ENCODE measurements at places on chromosomes 7 and 10.

DNA sequence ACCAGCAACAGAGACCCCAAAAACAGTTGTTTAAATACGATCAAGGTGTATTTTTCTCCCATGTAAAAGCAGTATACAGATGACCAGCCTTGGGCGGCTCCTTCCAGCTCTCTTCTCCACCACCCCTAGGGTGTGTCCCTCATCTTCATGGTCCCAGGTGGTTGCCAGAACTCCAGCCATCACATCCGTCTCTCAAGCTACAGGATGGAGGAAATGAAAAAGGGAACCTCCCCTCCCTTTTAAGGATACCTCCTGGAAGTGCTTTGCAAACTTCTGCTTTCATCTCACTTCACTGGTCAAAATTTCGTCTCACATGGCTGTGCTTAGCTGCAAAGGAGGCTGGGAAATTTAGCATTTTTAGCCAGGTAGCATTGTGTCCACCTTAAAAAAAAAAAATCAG is 59.3 kb downstream of the C10orf105 start:
- DNase-seq, result no peak

DNA sequence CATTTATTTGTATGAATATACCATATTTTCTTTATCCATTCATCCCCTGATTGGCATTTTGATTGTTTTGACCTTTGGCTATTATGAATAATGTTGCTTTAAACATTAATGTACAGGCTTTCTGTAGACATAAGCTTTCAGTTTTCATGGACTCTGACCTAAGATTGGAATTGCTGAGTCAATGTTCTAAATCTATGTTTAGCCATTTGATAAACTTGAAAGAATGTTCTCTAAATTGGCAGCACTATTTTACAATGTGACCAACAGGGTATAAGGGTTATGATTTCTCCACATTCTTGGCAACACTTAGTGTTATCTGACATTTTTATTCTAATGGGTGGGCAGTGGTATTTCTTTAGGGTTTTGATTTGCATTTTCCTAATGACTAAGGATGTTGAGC is 229.7 kb upstream of the ETV1 start:
- no peak for DNase-seq

- DNase-seq, result no peak
Observed at GRCh38 chr7:105126436-105126975, 112.5 kb downstream of the KMT2E start.

DNA sequence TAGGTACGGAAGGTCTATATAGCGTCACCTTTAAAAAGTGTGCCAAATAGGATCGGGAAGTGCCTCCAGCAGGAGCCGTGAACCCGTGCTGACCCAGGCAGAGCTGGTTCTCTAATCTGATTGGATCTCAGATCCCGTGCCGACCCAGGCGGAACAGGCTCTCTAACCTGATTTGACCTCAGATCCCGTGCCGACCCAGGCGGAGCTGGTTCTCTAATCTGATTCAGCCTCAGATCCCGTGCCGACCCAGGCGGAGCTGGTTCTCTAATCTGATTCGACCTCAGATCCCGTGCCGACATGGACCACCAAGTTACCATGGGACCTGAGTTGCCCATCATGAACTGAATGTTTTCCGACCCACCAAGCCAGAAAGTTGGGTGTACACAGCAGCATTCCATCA is 463.9 kb downstream of the PTPRN2 start:
- no peak for DNase-seq

DNA sequence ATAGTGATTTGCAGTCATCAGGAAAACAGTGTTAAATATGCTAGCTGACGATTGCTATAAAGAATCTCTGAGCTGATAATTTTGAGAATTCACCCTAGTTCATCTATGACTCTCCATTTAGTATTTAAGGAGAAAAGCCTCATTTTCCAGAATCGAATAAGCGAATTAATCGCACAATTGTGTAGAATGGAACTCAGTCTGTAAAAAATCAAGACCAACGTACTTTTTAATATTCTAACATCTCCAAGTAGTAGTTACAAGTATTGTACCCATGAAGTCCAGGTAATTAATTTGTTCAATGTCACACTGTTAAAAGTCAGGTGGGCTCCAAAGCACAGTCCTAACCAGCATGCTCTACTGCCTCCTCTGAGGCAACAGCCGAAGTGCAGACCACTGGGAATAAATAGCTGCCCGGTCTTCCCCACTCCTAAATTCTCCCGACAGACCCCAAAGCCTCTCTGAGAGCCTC is 380 bp upstream of the AGBL3 start:
- no peak for DNase-seq

DNA sequence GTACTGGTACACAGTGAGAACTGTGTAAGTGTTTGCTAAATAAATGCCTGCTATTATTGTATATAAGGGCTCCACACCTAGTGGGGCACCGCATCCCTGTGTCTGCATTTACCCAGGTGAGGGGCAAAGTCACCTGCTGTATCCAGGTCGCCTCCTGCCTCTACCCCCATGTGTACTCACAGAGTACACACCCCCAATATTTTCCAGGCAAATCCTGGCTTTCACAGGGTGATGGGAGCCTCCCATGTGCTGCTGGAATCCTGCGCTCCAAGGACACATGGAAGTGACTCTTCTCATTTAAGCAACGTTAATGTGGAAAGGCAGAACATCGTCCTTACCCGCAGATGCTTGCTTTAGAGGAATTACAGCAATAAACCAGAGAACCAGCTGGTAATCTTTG is 48.2 kb downstream of the ARHGAP22 start:
- no peak for DNase-seq

DNA sequence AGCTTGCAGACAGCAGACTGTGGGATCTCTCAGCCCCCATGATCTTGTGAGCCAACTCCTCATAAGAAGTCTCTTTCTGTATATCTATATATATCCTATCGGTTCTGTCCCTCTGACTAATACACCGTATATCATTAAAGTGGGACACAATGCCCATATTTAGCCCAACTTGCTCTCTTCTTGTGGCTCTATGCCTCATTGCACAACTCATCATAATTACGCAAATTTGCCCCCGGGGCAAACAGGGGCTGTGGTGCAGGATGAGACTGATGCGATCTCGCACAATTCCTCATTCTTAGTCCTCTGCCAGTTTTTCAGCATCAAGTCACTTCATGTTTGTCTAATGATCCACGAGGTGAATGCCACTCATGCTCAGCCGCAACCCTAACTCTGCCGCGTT is 183.2 kb downstream of the PRPF18 start:
- DNase-seq, result no peak

DNA sequence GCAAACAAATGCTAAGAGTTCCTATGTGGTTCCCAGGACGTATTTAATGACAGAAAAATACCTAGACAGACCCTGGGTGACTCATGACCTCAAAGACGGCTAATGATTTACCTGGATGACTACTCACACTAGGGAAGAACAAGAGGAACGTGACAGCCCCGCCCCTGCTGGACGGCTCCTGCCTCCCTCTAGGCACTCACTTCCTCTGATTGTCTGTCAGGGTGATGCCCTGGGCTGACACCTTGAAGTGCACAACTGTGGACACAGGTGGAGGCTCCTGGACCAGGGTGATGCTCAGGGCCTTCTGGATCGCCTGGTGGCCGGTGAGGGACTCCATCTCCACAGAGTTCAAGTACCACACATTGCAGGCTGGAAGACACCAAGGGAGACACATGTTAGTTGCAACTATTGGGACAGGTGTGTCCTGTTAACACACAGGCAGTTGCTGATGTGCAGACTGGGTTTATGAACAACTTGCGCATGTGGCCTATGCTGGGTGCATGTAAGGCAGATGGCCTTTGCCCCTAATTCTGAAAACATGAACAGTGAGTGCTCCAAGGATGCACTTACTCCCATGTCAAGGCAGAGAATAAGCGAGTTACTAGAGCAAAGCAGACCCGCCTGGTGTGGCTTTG is 298.3 kb downstream of the TNS3 start:
- peak; percentile 17 for DNase-seq

- no peak for DNase-seq
Observed at GRCh38 chr10:33609546-33609945, 275.1 kb upstream of the NRP1 start.

GRCh38 chr10:335151-335800 is 200.0 kb downstream of the ZMYND11 start:
- no peak for DNase-seq

GRCh38 chr10:64041989-64042490 is 520.8 kb downstream of the REEP3 start:
- no peak for DNase-seq

- DNase-seq, result no peak
Observed at GRCh38 chr10:25014579-25014978, 1.4 kb downstream of the ENKUR start.

GRCh38 chr10:122173766-122174435 is 97.2 kb upstream of the BTBD16 start:
- DNase-seq, result no peak

DNA sequence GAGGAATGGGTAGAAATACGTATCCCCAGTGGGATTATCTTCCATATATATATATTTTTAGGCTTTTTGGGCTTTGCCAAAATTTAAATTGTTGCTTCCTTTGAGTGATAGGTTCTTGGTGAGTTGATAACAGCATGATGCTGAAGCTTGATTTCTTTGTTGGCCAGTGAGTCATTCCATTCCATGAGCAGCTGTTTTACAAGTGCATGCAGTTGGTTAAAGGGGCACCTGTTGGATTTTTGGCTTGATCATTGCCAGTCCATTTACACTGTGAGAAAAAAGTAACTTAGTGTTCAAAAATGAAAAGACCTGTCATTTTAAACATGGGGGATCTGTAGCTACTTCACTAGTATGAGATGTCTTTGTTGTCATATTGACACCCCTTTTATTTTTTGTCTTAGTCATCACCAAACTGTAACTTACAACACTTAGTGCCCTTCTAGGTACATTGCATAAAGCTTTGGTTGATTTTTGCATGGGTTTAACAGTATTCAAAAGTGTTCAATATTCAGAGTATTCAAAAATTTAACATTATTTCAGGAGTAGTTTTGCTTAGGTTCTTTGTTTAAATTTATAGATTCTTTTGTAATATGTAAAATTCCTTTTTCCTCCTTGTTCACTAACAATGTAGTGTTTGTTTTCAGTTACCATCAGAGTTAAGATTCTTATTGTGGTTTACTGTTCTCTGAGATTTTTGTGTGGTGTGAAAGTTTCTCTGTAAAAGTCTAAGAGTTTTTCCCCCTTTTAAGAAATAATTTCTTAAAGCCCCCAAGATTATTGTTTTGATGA is 8.8 kb downstream of the AKAP9 start:
- DNase-seq, result no peak

DNA sequence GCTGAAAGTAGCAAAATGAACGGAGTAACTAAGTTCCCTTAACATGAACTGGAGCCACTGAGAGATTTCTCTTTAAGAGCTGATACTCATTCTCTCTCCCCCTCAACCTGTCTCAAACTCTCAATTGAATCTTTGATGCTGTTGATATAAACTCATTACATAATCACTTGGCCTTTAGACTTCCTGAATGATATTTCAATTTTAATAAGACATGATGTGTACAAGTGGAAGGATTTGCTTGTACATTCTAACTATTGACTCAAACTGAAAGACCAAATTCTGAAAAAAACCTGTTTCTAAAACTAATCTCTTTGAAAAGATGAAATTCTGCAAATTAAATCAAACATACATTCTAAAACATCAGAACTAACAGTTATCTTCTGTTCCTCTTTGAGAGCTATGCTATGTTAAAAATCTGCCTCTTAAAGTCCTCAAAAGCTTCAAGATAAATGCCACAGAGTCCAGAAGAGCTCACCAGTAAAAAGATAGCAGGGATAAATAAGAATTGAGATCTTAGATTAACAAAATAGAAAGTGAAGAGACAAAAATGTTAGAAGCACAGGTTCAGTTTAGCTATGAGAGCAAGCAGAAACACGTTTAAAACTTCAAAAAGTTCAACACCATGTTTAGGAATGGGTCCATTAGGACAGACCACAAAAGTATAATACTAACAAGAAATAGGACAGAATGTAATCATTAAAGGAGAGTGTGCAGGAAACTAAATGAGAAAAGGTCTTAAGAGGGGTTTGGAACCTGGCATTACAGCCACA is 46.1 kb downstream of the TNPO3 start:
- DNase-seq, result no peak

GRCh38 chr10:509361-510102 is 179.9 kb downstream of the DIP2C start:
- no peak for DNase-seq

Measured in left kidney (tissue), 8 donors.